ENCODE measurements at places on chromosomes 6 and 20.
A peak's percentile ranks its signal among the peaks of the same experiment; 100 is the strongest.

DNA sequence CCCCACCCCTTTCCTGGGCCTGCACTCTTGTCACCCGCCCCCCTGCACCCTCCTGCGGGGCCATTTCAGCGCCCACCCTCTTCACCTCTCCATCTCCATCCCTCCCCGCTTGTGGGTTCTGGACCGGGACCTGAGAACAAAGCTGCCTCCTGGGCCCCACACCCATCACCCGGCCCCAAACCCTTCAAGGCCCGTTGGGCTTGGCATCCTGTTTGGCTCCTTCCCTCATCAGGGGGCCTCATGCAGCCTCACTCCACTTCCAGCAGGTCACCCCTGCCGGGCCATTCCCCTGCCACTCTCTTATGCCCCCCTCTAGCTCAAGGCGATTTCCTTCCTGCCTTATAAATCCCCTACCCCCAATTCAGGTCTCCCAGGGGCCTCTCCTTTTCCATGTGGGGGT, 67.4 kb downstream of the SRC start:
- no peak for DNase-seq

GRCh38 chr20:21159658-21160380, 33.9 kb downstream of the KIZ start:
- DNase-seq: no peak

DNA sequence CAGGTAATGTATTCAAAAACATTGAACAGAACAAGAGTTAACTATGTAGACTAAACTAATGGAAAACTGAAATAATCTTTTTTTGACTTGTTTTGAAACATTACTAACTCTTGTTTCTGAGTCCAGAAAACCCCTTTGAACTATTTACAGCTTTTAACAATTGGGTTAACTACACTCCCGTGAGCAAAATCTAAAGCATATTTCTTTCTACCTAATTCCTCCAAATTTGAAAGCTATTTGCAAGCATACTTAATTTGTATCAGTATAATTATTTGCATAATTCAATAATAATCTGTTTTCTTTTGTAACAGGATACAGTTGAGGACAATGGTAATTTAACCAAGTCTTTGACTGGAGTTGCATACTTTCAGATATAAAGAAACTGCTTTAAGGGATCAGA, 62.6 kb upstream of the AGPAT4 start:
- DNase-seq: no peak

- DNase-seq: no peak
Observed at GRCh38 chr6:162777091-162777490, 49.3 kb downstream of the PACRG start.

DNA sequence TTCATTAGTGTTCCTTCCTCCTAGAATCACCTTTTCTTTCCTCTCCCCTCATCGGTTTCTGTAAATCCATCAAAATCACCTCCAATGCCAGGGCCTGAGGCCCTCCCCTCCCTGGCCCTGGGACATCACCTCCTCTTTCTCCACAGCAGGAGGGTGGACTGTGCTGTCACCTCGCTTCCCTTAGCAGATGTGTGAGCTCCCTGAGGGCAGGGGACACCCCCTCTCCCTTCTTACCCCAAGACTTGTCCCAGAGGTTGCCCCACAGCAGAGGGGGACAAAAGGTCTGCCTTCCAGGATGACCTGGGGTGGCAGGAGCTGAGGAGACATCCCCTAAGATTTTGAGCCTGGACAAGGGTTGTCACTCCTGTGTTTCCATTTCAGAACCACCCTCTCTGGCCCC, 5.9 kb downstream of the ULBP1 start:
- no peak for DNase-seq

DNA sequence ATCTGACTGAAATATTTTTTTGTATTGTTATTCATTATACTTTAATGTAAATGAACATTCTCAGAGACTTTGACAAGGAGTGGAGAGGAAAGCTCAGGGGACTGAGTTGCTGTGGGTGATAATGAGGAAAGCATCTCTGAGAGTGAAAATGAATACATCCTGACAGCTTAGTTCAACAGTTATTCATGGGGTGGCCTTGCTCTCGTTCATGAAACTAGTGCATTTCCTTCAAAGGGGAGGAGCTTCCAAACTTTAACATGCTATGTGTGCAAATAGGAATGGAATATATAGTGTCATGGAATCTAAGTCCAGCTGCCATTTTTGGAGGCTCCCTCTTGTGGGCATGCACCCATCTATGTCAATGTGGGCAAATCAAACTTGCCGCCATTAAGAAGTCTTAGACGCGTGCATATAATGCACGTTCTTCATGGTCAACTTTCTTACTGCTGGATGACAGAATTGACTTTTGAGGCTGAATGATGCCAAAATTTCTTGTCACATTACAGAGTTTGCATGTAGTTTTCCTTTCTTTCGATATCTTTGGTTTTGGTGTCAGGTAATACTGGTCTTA, 124.3 kb upstream of the TMEM170B start:
- DNase-seq: no peak

DNA sequence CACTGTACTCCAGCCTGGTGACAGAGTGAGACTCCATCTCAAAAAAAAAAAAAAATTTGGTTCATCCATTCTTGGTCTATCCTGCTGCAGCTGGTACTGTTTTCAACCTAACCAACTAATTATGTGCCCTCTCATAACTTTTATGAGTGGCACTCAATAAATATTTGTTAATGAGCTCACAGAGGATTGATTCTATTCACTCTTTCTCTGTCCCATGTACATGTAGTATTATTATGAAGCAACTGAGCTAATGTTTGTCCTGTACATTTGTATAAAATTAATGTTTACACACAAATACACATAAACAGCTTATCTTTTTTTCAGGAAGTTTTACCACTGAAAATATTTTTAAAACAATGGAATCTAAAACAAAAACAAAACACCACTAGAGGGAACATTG, 10.1 kb downstream of the RIPOR2 start:
- DNase-seq: no peak

- no peak for DNase-seq
Observed at GRCh38 chr20:24124951-24125650, 136.5 kb upstream of the GGTLC1 start.

GRCh38 chr6:33570806-33571636, 9.1 kb downstream of the BAK1 start:
- DNase-seq: peak; percentile 93

- no peak for DNase-seq
Observed at GRCh38 chr6:33955566-33955965, 151.8 kb upstream of the MLN start.

DNA sequence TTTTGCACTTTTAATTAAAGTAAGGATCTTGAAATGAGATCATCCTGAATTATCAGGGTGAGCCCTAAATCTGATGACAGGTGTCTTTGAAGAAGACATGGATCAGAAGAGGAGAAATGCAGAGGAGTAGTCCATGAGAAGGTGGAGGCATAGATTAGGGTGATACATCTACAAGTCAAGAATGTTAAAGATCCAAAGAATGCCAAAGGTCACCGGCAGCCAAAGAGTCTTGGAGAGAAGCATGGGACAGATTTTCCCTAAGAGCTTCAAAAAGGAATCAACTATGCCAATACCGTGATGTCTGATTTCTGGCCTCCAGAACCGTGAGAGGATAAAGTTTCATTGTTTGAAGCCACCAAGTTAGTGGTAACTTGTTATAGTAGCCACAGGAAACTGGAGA, 59.0 kb upstream of the THEMIS start:
- DNase-seq: no peak

GRCh38 chr20:38350879-38351775, 4.8 kb downstream of the LBP start:
- no peak for DNase-seq

DNA sequence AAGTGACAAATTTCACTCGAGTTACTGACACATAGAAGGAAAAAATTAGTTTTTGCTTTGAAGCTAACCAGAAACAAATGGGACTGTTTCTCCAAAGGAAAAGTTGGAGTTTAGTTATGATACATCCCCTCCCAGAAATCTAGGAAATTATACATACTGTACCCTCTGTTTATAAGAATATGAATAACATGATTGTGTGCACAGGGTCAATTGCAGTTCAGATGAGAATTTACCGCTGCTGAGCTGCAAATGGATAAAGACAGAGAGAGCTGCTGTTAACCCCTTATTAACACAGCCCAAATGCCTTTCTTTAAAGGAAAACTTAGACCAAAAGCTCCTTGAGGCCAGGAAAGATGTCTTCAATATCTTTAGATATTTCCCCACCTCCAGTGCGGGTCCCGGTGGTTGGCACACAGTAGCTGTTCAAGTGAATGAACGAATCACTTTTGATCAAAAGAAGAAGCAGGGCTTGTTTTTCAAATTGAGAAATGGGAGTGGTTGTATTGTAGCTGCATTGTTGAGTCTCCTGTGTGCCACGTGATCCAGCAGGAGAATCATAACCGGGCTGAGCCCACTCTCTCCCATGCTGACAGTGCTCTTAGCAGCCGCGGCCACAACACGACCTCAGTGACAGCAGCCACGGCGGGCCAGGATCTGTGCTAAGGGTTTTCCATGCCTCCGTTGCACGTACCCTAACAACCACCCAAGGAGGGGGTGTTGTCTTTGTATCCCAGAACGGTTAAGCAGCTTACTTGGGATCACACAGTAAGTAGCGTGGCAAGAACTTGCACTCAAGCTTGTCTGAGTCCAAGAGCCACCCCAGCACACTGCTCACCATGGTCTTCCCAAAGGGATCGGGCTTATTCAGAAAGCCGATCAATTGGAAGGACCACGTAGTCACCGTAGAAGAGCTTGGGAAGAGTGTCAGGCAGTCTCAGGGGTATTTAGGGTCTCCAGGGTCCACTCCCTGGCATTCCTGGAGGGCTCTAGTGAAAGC, 53.5 kb upstream of the BMP6 start:
- DNase-seq: peak; percentile 51

GRCh38 chr20:62846166-62846890, 15.3 kb downstream of the TCFL5 start:
- DNase-seq: peak; percentile 84

GRCh38 chr6:35552285-35552917, 39.7 kb upstream of the TULP1 start:
- peak; percentile 63 for DNase-seq

- DNase-seq: no peak
Observed at GRCh38 chr6:170162011-170162774, 128.7 kb downstream of the DLL1 start.

- no peak for DNase-seq
Observed at GRCh38 chr6:69871107-69871506, 4.8 kb downstream of the COL19A1 start.

- DNase-seq: no peak
Observed at GRCh38 chr6:40408786-40409542, 178.2 kb downstream of the LRFN2 start.

GRCh38 chr6:75196081-75196687, 9.7 kb downstream of the COL12A1 start:
- DNase-seq: no peak

Measured in D341Med (cell line).